Right hindlimb (tissue), 1 donor: ENCODE measurements at places on chromosomes 6 and 20.
A peak's percentile ranks its signal among the peaks of the same experiment; 100 is the strongest.

- no peak for DNase-seq
Measured at GRCh38 chr20:4011226-4011975, 4.0 kb downstream of the RNF24 start.

DNA sequence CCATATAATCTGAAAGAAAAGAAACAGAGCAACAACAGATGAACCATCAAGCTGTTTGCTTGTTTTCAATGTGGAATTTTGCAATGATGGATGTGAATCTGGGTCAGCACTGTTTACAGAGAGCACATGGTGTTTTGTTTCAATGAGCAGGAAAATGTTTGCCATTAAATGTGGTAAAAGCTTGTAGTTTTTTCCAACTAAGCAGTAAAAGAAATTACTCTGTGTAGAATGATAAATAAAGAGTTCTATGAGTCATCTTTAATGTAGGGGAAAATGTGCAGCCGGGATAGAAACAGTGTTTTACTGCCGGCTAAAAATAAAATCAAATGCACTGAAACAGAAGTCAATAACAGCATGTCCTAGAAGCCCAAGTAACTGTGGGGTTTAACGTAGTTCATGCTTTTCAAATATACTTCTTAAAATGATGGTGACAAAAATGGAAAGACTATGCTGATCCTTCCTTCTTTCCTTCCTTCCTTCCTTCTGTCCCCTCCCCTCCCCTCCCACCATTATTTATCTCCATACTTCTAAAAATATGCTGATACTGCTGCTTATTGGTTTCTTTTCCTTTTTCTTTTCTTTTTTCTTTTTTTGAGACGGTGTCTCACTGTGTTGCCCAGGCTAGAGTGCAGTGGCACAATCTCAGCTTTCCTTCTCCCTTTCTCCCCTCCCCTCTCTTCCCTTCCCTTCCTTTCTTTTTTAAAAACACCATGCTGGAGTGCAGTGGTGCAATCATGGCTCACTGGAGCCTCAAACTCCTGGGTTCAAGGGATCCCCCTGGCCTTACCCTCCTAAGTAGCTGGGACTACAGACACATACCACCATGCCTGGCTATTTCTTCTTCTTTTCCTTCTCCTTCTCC, 6.3 kb upstream of the NAA20 start:
- DNase-seq: no peak

- no peak for DNase-seq
Measured at GRCh38 chr20:57398901-57399535, 7.8 kb downstream of the RBM38 start.

- DNase-seq: no peak
Measured at GRCh38 chr6:12395898-12396297, 105.7 kb downstream of the EDN1 start.

DNA sequence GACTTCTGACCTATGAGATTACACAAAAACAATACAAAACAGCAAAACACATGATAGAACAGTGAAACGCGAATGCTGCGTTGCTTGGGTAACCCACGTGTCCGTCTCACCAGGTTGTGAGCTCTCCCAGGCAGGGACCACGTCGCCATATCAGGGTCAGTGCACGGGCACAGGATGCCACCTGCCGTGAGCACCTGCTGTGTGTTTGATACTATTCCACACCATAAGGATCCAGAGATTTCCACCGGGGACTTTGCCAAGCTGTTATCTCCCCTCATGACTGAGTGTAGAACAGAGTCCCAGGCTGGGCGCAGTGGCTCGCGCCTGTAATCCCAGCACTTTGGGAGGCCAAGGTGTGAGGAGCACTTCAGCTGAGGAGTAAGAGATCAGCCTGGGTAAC, 288.0 kb downstream of the BMP7 start:
- no peak for DNase-seq

GRCh38 chr6:119669221-119669620, 319.7 kb upstream of the MAN1A1 start:
- no peak for DNase-seq

DNA sequence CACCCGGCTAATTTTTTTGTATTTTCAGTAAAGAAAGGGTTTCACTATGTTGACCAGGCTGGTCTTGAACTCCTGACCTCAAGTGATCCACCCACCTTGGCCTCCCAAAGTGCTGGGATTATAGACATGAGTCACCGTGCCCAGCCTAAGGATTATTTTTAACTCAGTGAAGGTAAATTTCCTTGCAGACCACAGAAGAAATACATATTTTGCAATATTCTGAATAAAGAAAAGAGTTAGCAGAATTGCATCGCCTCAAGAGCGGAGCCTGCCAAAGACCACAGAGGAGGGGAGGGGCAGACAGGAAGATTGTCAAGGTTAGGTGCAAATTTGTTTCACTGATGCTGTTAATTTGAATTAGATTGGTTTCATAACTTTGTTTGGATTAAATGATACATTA, 47.4 kb downstream of the SOD2 start:
- DNase-seq: no peak

DNA sequence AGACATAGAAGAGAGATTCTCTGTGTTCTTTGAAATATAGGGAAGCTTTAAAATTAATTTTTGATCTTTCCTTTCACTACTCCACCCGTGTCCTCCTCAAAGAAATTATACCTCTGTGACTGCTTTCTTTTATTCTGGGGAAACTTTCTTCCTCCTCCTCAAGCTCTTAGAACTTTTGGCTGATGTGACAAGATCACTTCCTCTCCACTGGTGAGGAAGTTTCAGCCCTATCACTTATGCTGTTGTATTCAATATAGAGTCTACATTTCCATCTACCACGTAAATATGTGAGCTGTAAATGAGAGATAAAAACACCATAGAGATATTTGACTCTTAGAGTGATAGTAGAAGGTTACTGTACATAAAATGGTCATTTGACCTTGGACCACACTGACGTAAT, 141.9 kb upstream of the SASH1 start:
- no peak for DNase-seq

- no peak for DNase-seq
Measured at GRCh38 chr20:61730631-61731362, 334.9 kb downstream of the TAF4 start.

GRCh38 chr20:45407783-45408645, at the start of gene DBNDD2:
TSS of gene DBNDD2 (plus strand) at chr20:45408289. CDS start at chr20:45408468, 179 bp downstream.
- DNase-seq: no peak

- no peak for DNase-seq
Measured at GRCh38 chr20:52204136-52204535, 12.6 kb upstream of the ZFP64 start.

GRCh38 chr20:327186-328026, 2.1 kb downstream of the SOX12 start:
- peak; percentile 95 for DNase-seq

DNA sequence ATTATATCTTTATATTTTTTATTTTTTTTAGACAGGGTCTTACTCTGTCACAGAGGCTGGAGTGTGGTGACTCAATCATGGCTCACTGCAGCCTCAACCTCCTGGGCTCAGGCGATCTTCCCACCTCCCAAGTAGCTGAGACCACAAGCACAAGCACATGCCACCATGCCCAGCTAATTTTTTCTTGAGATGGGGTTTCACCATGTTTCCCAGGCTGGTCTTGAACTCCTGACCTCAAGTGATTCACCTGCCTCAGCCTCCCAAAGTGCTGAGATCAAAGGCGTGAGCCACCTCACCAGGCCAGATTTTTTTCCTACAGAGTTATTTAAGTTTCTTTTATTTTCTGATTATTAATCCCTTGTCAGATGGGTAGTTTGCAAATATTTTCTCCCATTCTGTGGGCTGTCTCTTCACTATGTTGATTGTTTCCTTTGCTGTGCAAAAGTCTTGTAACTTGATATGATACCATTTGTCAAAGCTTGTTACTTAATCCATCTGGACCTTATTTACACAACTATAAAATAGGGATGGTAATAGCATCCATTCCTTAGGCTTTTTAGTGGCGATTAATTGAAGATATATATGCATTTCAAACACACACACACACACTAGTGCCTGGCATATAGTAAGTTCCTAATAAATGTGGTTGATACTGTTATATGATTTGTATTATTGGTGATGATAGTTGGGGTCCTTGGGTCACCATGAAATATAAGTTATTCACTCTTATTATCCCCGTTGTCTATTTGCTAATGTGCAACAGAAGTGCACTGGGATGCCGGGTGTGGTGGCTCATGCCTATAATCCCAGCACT, 187.1 kb downstream of the BCAS1 start:
- DNase-seq: no peak

GRCh38 chr6:46832816-46833215, 39.6 kb downstream of the MEP1A start:
- DNase-seq: no peak

- no peak for DNase-seq
Measured at GRCh38 chr6:11028959-11029358, 15.1 kb downstream of the ELOVL2 start.

DNA sequence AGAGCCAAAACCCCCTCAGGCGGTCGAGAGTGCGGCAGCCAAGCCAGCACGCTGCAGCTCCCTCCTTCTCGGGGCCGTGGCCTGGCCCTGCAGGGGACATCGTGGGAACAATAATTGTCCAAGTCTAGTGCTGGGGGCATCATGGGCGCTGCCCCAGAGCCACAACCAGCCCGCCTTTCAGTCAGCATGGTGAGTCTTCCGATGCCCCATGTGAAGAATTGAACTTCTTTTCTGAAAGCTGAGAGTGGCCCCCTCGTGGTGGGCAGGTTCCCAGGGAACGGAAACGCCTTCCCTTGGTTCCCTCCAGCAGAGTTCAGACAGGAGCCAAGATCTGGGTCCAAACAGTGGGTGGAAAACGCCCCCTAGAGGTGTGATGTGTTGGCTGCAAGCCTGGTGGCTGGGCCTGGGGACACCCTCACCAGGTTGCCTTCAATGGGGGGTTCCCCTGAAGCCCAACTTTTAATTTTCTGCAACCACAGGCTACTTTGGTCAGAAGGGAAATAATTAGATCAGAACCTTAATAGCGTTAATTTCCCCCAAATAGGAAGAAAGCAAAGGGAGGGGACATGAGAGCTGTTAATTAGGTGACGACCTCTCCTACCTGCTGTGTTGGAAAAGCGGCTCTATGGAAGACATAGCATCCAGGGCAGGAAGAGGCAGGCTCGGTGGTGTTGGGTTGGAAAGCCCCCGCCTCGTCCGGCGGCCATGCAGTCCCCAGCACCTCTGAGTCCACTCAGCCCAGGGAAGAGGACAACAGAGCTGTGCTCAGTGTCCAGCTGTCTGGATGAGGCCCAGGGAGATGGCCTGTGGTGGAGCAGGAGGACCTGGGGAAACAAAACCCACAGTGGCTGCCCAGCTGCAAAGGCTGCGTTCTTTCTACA, 4.7 kb upstream of the MRGBP start:
- DNase-seq: peak; percentile 91

DNA sequence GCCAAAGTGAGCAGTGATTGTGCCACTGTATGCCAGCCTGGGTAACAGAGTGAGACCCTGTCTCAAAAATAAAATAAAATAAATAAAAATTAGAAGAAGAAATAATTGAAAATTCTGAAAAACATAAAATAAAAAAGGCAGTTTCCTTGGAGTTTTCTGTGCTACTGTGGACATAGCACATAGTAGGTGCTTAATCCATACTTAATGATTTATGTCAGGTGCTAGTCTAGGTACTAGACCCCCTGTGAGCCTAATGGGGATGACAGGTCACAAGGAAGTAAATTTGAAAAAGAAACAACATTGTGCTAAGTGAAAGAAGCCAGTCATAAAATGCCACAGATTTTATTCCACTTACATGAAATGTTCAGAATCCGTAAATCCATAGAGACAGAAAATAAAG, 9.2 kb upstream of the SLC9A8 start:
- DNase-seq: no peak

GRCh38 chr6:90596967-90597539, 10.2 kb upstream of the MAP3K7 start:
- no peak for DNase-seq

DNA sequence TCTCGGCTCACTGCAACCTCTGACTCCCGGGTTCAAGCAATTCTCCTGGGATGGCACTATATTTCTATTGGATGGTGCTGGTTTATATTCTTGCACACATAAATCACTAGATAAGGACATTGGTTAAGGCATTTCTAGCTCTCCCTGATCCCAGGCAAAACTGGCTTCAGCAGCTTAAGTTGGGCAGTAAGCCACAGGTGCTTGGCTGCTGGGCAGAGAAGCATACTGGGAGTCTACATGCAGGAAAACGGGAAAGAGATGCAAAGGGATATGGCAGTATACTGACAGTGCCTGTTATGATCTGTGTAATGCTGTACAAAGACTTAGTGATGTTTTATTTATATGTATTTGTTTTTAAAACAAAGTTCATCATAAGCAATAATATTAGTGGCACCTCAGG, 33.3 kb upstream of the ZFP64 start:
- no peak for DNase-seq

GRCh38 chr6:107704347-107705013, 119.6 kb downstream of the SCML4 start:
- DNase-seq: peak; percentile 48

GRCh38 chr6:122530440-122531046, 58.9 kb upstream of the SERINC1 start:
- peak; percentile 39 for DNase-seq

DNA sequence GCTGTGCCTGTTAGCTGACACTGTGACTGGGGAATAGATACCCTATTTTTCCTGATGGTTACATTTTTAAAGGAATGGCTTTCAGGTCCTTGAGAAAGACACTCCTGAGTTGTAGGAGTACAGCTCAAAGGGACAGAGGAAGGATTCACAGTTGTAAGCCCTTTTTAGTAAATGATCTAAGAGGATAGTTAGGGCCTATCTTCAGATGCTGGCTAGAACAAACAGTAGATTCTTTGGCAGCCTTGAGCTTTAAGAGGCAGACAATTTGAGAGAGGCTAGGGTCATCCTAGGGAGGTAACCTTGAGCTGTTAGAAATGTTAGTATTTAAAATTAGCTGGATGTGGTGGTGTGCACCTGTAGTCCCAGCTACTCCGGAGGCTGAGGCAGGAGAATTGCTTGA, 111.5 kb downstream of the ZFAND3 start:
- DNase-seq: no peak

DNA sequence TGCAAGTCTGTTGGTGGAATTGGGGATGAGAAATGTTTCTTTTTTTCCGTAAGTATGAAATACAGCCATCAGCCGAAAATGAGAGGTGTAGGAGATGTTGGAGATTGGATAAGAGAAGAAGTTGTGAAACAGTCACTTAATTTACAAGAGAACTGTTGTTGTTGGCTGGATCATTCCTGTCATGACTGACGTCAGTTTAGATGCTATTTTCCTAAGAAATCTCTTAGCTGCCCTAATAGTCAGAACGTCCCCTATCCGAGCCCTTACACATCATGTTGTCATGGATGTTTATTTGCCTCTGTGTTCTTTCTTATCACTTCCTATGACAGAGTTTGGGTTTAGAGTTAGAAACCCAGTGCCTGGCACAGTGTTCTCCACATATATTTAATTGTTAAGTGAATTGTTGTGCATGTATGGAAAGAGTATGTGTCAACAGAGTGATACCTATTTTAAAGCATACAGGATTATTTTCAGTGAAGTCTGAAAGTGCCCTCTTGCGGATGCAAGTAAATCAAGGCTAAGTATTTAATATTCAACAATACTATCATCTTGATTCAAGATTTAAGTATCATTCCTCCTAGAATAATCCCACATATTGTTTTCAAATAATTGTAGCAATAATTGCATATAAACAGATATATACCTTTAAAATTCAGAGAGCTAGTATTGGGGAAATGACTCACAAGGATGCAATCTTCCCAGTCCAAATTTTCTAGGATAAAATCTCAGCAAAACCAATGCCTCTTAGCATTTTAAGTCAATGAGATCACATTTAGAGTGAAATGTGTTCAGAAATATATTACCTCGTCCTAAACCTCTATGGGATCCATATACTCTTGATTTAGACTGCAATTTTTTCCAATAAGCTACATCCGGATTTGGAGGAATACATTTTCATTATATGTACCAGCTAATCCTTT, 309.9 kb upstream of the NOX3 start:
- no peak for DNase-seq

GRCh38 chr6:135440087-135440792, 57.3 kb downstream of the AHI1 start:
- no peak for DNase-seq
